ENCODE measurements at places on chromosomes 11 and 22.

- DNase-seq, result peak; percentile 46
These were observed 1.7 kb downstream of the RPS19BP1 start for GRCh38 chr22:39530692-39531331.

GRCh38 chr11:34601085-34601444 lies 19.8 kb upstream of the EHF start:
- no peak for DNase-seq

DNA sequence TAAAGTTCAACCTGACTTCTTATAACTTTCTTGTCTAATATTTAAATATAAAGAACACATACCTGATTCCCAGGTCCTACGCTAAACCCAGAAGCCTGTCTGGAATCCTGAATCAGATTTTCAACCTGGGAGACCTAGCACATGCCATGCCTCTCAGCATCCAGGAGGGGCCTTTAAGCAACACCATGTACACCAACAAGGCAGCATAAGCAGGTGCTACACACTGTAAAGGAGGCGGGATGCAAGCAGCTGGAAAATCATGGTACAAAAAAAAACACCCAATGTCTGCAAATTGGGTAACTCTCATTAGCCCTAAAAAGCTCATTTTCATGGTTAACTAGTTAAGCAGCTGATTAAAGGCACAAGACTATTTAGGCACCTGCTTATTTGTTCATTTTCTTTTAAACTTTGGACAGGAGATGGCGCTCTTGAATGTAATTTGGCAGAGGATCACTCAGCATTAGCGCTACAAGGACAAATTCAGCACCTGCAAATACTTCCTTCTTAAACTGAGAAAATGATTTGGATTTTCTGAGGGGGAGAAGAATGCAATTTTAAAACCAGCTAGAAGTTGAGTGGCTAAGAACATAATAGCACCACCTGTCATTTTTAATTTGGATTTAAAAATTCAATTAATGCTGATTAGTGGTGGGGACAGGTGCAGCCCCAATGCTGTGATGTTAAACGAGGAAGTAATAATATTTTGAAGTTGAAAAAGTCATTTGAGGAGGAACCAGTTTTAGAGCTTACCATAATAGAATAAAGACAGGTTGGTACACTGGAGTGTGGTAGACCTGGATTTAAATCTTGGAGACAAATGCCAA lies 104.0 kb downstream of the FAR1 start:
- DNase-seq, result peak; percentile 61

GRCh38 chr22:46086577-46087335 lies 63.6 kb upstream of the PPARA start:
- peak; percentile 73 for DNase-seq

DNA sequence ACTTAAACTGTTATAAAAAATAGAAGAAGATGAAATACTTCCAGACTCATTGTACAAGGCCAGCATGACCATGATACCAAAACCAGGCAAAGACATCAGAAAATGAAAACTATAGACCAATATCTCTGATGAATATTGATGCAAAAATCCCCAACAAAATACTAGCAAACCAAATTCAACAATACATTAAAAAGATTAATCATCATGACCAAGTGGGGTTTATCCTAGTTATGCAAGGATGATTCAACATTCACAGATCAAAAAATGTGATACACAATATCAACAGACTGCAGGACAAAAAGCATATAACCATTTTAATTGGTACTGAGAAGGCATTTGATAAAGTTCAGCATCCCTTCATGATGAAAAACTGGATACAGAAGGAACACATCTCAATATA lies 824.5 kb upstream of the RAG2 start:
- no peak for DNase-seq

DNA sequence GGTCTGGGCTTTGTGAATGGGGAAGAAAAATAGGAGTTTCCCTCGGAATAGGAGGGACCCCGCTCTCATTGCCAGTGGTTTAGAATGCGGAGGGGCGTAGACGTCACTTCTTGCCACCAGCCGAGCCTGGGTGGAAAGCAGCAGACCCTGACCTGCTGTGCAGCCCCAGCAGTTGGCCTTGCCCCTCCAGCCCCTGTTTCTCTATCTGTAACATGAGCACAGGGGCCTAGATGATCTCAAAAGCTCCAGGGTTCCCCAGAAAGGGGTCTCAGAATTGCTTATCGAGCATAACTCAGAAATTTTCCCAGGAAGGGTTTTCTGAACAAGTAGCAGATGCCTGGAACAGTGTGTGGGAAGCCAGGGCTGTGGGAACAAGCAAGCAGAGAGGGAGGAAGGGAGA lies 43.9 kb downstream of the C11orf91 start:
- DNase-seq, result no peak

GRCh38 chr11:94786264-94787126 lies 18.3 kb downstream of the AMOTL1 start:
- peak; percentile 59 for DNase-seq

- no peak for DNase-seq
These were observed 1.0 kb upstream of the PRDM10 start for GRCh38 chr11:130003717-130004001.

DNA sequence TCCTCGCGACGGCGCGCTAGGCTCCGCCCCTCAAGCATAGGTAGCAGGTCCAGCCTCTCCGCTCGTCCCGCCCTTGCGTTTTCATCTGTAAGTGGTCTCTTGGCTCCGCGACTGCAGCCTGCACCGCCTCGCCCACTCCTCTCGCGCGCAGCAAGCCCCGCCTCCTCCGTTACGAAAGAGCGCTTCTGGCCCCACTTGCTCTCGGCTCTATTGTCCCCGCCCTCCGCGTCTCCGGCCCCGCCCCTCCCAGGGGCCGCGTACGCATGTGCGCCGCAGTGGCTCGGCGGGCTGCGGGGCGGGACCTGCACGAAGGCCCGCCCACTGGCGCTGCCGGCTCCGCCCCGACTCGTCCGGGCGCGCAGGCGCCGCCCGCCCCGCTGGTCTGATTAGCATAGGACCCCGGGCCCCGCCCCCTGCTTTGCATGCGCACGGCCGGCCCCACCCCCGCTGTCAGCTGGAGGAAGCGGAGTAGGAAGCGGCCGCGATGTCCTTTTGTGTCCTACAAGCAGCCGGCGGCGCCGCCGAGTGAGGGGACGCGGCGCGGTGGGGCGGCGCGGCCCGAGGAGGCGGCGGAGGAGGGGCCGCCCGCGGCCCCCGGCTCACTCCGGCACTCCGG lies at the start of gene ESRRA:
TSS of gene ESRRA (plus strand) at position 450 of the 616 bp plus-strand sequence. CDS start 1,656 bp downstream, outside the sequence.
- peak; percentile 97 for DNase-seq

DNA sequence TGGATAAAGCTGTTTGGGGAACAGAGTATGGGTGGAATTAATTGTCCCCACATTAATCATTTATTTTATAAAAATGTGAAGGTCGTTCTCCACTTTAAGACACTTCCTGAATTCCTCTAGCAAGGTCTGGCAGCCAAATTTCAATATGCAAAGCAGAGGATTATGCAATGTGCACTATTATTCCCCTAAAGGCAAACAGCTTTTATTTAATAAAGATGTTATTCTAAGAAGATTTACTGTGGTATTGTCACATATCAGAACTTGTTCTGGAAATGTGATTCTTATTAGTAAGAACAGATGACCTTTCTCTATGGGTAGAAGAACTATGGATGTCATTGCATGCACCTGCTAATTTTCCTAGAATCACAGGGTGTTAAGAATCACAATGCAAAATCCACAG lies 1128.8 kb upstream of the CCDC90B start:
- no peak for DNase-seq

- no peak for DNase-seq
These were observed 275.6 kb downstream of the BRD1 start for GRCh38 chr22:49551897-49552614.

GRCh38 chr11:72860592-72860991 lies 46.4 kb downstream of the ATG16L2 start:
- DNase-seq, result no peak

- no peak for DNase-seq
These were observed 52.7 kb upstream of the GRAMD1B start for GRCh38 chr11:123377355-123377754.

DNA sequence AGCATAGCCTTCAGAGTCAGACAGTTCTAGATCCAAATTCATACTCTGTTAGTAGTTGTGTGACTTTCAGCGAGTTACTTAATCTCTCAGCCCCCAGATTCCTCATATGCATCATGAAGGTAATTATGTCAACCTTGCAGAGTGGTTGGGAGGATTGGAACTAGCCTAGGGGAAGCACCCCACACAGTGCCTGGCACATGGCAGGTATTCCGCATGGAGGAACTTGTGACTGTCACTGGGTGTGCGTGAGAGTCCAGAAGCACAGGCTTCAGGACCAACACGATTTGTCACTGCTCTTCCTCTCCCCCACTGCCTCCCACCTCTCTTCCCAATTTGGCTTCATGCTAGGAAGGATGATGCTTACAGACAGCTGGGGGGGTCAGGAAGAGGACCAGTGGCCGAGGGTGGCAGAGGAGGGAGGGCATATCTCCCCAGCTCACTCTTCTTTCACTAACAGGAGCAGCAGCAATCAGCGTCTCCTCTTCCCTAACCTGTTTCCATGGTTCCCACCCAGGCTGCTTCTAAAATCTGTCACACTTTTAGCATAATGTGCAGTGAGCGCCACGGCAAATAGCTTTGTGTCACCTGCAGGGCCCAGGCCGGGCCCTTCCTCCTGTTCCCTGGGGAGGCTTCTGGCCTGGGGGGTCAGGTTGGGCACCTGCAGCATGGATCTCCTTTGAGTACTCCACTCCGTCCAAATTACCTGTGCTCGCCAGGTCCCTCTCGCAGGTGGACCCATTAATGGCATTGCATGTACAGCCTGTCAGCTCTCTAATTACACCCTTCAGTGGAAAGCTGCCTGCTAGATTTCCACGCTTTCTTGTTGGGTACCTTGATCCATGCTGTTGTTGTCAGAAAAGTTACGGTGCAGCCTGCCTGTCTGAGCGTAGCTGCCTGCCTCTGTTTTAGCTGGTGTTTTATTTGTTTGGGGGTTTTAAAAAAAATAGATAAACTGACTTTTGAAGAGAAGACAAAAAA lies 400.4 kb downstream of the NXPE2 start:
- no peak for DNase-seq

- peak; percentile 64 for DNase-seq
These were observed 64.6 kb downstream of the KCNJ1 start for GRCh38 chr11:128802358-128802981.

- no peak for DNase-seq
These were observed 22.8 kb downstream of the INCENP start for GRCh38 chr11:62146476-62147200.

GRCh38 chr11:2089536-2090165 lies 49.5 kb downstream of the IGF2 start:
- DNase-seq, result peak; percentile 62

GRCh38 chr11:36345084-36345511 lies 49.0 kb downstream of the PRR5L start:
- DNase-seq, result no peak

GRCh38 chr22:36879775-36880174 lies 19.0 kb downstream of the NCF4 start:
- DNase-seq, result no peak

DNA sequence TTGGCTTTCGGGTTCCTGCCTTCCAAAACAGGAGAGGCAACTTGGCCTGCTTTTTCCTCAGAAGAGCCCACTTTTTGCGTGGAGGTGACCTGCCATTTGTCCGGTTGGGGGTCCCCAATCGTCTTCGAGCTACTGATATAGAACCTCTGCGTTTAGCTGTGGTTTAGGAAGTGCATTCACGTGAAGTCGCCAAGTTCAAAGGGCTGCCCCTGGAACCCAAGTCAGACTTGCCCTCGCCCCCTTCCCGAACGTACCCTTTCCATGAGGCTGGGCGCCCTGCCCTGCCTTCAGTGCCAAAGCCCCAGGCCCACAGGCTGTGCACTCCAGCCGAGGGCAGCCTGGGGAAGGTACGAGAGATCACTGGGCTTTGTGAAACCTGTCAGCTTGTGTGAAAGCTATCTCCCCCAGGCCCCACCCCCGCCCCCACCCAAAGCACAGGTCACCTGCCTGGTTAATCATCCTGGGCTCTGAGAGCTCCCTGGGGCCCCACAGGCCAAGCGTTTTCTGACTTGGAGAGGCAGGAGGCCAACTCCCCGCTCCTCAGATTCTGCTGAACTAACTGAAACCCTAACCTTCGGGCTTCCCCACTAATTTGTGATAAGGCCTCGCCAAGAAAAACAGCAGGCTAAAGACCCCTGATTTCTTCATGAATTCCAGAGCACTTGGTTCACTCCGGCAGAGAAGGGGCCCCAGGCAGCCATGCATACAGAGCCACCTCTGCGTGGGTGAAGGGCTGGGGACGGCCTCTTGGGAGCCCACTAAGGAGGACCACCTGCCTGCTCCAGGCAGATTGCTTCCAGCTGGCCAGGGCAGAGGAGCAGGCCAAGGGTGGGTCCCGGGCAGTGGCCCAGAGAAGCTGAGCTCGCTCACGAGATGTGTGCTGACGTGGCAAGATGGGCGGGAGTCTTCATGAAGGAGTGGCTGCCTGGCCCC lies 25.8 kb upstream of the KCNQ1OT1 start:
- no peak for DNase-seq

- peak; percentile 95 for DNase-seq
These were observed 76.0 kb downstream of the ST3GAL4 start for GRCh38 chr11:126431401-126432064.

- DNase-seq, result no peak
These were observed 19.5 kb downstream of the BRSK2 start for GRCh38 chr11:1409108-1409851.

DNA sequence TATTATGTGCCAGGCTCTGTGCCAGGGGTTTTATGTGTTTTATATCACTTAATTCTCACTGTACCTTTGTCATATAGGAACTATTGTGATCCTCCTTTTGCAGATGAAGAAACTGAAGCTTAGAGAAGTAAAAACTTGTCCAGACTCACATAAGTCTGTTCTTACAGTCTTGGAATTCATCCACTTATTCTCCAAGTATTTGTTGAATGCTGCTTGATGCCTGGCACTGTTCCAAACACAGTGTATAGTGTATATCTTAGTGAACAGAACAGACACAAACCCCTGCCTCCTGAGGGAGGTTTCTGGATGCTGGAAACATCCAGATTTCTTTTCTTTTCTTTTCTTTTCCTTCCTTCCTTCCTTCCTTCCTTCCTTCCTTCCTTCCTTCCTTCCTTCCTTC lies 29.0 kb upstream of the FGF3 start:
- peak; percentile 34 for DNase-seq

DNA sequence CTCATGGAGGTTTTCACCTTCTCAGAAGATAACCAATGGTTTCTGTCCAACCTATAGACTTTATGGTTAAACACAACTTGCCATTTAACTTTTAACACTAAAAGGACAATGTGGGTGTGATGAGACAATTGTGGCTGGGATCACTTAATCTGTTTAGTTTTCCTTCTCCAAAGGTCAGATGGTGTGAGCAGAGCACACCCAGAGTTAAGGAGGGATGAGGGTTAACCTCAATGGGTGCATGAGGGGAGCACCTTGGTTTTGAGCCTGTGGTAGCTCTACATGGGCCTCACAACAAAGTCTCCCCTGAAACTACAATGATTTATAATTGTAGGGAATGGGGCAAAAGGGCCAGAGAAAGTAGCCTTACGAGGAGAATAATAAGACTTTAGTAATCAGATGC lies 28.9 kb upstream of the CHRM4 start:
- no peak for DNase-seq
